GM23248 (cell line): ENCODE measurements at places on chromosomes 16 and 17.

DNA sequence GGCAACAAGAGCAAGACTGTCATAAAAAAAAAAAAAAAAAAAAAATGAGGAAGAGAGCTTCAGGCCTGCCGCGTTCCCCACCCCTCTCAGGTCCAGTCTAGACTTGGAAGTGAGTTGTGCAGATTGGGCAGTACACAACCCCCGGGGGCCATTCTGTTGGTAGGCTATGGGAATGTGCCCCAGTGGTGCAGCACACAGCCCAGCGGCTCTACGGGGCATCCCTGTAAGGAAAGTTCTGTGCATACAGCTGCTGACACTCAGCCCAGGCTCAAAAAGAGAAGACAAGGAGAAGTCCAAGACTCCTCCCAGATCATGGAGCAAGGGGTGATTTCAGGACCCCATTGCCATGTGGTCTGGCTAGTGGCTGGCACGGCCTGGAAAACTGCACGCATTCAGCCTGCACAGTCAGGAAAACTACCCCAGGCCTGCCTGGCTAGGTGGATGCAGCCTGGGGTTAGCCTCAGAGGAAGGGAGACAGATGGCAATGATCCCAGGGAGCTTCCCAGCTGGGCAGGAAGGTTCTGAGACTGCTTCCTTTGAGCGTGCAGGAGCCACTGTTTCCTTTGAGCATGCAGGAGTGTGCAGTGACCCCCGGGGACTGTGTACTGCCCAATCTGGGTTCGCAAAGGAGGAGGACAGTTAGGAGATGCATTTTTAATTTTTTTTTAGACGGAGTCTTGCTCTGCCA lies 44.8 kb downstream of the PECAM1 start:
- DNase-seq: no peak

DNA sequence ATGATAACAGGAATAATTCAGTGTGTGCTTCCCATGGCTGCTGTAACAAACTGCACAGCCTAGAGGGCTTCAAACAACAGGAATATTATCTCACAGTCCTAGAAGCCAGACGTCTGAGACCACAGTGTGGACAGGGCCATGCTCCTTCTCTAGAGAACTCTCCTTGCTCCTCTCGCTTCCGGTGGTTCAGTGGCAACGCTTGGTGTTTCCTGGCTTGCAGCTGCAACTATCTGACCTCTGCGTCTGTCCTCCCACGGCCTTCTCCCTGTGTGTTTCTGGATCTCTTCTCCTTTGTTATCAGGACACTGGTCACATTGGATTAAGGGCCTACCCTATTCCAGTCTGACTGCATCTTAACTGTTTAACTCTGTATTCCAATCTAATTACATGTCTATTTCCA lies 414.3 kb downstream of the MAF start:
- DNase-seq: no peak

DNA sequence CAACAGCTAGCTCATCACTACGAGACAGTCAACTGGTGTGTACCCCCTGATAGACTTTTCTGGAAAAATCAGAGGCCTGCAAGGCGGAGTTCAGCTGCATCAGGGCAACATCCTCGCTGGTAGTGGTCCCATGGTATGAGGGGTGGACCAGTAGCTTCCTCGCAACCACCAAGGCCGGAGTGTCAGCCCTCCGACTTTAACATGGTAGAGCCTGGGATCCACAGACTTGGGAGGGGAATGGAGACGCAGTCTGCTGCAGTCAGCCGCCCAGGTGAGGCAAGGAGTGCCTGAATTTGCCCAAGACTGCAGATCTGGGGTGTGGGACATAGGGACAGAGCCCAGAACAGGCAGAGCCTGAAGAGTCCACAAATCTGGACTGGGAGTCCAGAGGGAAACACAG lies 13.4 kb downstream of the ZG16B start:
- DNase-seq: no peak

GRCh38 chr16:56245197-56245596 lies 53.9 kb downstream of the GNAO1 start:
- DNase-seq: peak; percentile 46

DNA sequence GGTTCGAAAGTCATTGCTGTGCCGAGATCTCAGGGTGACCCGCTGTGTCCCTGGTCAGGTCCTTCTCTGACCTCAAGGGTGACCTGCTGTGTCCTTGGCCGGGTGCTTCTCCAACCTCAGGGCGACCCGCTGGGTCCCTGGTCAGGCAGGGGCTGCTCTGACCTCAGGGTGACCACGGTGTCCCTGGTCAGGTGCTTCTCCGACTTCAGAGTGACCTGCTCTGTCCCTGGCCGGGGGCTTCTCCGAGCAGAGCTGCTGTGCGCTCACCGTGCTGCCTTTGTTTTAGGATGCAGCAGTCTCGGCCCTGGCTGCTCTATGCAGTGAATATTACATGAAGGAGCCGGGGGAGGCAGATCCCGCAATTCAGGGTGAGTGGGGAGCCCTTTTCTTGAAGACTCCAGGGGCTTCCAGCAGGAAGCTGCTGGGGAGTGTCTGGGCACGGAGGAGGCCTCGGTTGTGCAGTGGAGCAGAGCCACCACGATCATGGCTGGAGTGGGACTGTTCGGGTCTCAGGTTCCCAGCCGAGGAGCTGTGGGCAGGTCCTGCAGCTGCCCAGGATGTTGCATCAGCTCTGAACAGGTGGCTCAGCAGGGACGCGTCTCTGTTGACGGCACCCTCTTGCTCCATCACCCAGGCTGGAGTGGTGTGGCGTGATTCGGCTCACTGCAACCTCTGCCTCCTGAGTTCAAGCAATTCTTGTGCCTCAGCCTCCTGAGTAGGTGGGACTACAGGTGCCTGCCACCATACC lies 83.7 kb upstream of the ZNF750 start:
- DNase-seq: no peak

- DNase-seq: peak; percentile 70
Observed at GRCh38 chr17:50420419-50421112, 5.5 kb upstream of the ACSF2 start.

- DNase-seq: no peak
Observed at GRCh38 chr17:19718041-19718612, 1.7 kb upstream of the SLC47A2 start.

DNA sequence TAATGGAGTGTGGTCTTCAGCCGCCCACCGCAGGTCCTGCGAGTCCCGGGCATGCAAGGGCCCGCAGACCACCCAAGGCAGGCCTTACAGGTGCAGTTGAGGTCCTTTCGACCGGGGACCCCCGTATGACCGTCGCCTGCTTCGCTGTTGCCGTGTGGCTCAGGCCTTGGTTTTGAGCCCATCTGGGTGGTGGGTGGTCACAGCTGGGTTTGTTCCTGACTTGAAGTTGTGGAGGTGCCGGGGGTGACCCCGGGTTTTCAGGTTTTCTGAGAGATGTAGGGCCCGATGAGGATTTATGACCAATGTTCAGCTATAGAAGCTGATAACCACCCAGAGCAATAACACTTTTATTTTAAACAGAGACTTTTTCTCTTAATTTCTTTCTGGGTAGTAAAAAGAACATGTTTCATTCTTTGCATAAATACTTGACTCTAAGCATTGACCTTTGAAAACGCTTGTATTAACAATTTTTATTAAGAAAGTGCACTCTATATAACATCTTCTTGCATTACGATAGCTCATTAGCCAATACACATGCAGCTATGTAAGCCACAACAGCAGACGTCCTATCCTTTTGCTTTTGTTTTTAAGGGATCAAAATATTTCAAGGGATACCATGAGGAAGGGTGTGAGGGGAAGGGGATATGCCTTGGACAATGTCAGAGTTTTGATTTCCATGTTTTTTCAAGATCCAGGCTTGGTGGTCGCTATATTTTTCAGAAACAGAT lies 1.9 kb downstream of the FOXL1 start:
- DNase-seq: peak; percentile 50

- DNase-seq: no peak
Observed at GRCh38 chr17:55649957-55650597, 72.6 kb downstream of the TMEM100 start.

- no peak for DNase-seq
Observed at GRCh38 chr16:85328676-85329058, 216.4 kb upstream of the CIBAR2 start.

DNA sequence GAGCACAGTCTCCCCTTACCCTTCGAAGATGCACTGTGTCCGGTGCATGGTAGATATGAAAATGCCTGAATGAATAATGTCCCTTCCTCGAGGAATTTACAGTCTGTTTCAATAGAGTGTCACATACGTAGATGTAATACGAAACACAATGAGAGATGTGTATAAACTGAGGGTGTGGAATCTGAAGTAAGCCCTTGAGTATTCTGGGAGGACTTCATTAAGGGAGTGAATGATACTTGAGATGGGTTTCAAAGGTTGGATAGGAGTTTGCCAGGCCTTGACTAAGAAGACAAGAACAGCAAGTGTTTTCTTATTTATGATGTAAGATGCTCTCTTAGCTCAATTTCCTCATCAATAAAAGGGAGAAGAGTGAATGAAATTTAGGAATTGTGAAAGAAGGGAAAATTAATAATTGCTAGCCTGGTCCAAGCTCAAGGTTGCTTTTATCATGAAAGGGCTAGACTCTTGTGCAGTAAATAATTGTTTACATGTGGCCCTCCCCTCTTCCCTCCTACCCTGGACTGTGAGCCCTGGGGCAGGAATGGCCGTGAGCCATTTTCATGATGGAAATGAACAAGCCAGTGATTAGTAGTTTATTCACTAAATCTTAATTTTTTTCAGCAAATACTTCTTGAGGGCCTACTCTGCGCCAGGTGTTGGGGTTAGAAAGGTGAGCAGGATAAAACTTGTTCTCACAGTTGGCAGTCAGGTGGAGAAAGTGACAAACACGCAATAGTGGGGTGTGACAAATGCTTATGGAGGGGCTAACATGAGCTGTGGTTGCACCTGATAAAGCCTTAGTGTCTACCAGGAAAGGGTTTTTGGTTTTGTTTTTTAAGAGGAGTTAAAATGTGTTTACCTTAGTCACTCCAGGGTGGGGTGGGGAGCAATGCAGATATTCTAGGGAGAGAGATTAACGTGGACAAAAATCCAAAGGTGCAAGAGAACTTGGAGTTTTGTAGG lies 1.6 kb downstream of the KIF22 start:
- DNase-seq: no peak

DNA sequence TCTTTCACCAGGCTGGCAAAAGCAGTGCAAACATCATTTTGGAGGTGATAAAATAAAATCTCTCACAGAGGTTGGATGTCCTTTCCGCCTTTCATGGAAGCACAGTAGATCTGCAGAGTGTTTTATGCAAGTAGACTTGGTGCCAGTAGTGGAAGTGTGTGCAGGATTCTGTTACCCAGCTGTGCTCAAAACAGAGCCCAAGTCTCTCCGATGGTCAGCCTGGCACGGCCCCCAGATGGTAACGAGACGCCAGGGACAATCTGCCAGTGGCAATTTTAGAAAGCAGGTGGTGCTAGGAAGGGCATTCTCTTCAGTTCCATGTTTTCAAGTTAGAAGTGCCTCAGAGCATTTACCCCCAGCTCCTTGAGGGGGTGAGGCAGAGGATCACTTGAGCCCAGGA lies 1.5 kb upstream of the MTHFSD start:
- no peak for DNase-seq

DNA sequence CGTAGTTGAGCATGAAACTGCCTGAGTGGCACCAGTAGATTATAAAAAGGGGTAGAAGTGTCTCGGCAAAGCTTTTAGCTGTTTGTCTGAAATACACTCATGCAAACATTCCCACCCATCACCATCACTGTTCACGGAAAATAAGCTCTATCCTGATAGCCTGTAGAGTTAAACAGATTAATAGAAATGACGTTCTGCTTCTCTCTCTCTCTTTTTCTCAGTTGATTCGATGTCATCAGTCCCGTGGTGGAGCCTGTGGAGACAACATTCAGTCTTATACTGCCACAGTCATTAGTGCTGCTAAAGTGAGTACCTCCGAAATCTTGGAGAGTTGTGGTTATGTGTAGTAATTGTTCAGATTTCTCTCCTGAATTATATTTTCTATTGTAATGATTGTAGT lies 224.7 kb downstream of the BCAS3 start:
- no peak for DNase-seq

DNA sequence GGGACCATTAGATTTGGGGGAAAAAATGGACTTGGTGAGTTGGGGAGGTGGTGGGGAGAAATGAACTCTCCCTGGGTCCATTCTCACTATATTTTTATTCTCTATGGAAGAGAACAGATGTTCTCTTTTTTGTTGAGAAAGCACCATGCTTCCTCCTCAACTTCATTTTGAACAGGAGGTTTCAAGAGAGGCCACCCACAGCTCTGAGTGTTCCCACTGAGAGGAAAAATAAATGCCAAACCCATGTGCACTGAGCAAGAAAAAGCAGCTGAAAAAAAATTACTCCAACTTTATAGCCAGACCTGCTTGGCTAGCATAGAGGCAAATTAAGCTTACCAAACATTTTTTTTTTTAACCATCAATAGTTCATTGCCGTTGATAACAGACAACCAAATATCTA lies 883.6 kb downstream of the KCNJ2 start:
- DNase-seq: no peak

- no peak for DNase-seq
Observed at GRCh38 chr16:24921229-24921628, 75.5 kb downstream of the SLC5A11 start.

DNA sequence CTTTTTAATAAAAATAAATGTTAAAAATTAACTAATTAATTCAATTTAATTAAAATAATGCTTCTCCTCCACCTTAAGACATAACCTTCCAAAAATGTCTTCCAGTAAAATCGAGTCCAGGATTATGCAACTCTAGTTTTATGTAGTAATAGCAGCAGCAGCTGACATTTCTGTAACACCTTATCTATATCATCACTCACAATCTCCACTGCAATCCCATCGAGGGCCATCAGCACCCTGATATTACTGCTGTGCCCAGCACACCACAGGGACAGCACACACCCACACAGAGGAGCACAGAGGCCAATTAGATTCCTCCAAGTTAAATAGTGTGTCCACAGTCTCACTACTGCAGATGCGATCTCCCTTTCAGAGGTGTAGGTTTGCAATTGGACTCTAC lies 2.9 kb downstream of the RPH3AL start:
- DNase-seq: no peak

GRCh38 chr17:75031972-75032719 lies 14.6 kb downstream of the ATP5PD start:
- DNase-seq: peak; percentile 95

GRCh38 chr16:17951378-17951777 lies 385.2 kb downstream of the NPIPA8 start:
- no peak for DNase-seq

DNA sequence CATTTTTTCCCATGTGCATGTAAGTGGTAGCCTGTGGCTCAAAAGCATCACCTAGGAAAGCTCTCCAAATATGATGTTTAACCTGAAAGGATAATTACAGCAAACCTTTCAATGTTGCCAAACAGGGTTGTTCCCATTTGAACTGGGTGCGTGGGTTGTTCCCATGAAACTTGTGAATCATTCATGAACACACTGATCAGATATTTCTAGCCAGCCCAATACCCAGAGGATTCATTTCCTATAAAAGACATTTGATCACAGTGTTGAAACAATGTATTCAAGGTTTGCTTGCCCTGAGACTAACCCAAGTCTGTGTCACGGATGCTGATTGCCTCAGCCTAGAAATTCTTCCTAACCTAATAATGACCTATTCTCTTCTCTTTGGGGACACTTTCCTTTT lies 12.9 kb downstream of the KRT39 start:
- DNase-seq: peak; percentile 96

DNA sequence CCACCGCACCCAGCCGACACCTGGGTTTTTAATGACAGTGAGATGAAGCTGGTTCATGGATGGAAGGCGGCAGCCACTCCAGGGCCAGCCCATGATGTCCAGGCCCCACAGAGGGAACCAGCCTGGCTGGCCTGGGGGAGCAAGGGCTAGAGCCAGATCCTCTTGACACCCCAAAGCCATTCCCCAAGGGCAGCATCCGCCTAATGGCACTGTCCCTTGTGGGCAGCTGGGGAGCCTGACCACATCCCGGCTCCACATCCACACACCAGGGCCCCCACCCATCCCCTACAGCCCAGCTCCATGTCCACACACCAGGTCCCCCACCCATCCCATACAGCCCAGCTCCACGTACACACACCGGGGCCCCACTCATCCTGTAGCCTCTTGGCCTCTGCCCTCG lies 53.3 kb upstream of the ACSF3 start:
- DNase-seq: no peak
